Lung (tissue), 17 donors: ENCODE measurements at places on chromosomes 5 and 9. TPM values are rescaled to one million over a fixed set of nuclear protein-coding genes. Genes with fewer than 3 reads are reported as not detected.

Gene PCDHB13
- 0.59 TPM for polyA plus RNA-seq

Gene C9orf153
- 0.26 TPM for polyA plus RNA-seq

Gene GHR
- polyA plus RNA-seq, result 1.7 TPM

Gene MOB3B
- 1.6 TPM for polyA plus RNA-seq

Gene PRRX2
- 3.4 TPM for polyA plus RNA-seq

Gene ZNF483
- 0.14 TPM for polyA plus RNA-seq

Gene FOXD4L5
- polyA plus RNA-seq, result not detected

Gene RNF180
- 2.2 TPM for polyA plus RNA-seq

Gene KCNV2
- polyA plus RNA-seq, result not detected

Gene PRDM9
- not detected for polyA plus RNA-seq
